ENCODE measurements at places on chromosomes 4 and X. TPM values are rescaled to one million over a fixed set of nuclear protein-coding genes. Genes with fewer than 3 reads are reported as not detected.

Gene TRAPPC2
- total RNA-seq, result 17.0 TPM

Gene SSX3
- total RNA-seq, result not detected

Gene S100G
- total RNA-seq, result not detected

Gene ZDHHC15
- total RNA-seq, result 0.77 TPM

Gene CFI
- total RNA-seq, result not detected

Gene NUDT11
- total RNA-seq, result 12.7 TPM

Measured in astrocyte (in vitro differentiated cells and primary cell).